LoVo (cell line): ENCODE measurements at places on chromosomes 12 and 14.

- no peak for DNase-seq
Measured at GRCh38 chr14:101588286-101588975, 27.1 kb downstream of the DIO3 start.

DNA sequence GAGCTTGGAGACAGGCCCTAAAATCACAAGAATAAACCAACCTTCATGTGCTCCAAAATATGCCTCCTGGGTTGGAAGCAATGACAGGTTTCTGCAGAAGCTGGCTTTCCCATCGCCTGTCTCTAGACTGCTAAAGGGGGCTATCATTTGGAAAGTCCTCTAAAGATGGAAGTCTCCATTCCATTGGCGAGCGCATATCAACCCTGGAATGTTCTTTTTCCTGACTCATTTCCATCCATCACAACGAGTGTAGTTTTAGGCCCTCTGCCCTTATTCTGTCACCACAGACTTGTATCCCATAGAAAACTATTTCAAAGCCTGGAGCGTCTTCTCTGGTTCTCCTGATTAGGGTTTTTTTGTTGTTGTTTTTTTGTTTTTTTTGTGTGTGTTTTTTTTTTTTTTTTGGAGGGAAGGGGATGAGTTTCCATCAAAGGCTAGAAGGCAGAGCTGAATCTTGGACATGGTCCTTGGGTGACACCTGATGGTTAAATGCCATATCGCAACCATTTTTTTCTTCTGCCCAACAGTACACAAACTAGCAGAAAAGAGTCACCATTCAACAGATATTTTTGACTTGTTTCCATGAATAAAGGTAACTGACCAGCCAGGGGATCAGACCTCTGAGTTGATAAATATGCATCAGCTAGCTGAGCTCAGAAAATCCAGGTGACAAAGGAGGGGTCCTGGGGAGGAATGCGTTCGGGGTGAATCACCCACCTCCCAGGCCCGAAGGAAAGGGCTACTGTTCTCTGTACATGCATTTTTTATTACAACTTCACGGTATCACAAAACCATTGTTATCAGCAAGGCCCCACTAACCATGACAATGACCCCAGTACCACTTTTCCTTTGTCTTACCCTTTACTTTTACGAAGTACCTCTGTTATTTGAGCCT lies 40.5 kb downstream of the KCNA5 start:
- peak; percentile 61 for DNase-seq

GRCh38 chr12:26761775-26762174 lies 71.2 kb downstream of the ITPR2 start:
- no peak for DNase-seq

- no peak for DNase-seq
Measured at GRCh38 chr14:23099212-23099861, 4.0 kb downstream of the C14orf119 start.

DNA sequence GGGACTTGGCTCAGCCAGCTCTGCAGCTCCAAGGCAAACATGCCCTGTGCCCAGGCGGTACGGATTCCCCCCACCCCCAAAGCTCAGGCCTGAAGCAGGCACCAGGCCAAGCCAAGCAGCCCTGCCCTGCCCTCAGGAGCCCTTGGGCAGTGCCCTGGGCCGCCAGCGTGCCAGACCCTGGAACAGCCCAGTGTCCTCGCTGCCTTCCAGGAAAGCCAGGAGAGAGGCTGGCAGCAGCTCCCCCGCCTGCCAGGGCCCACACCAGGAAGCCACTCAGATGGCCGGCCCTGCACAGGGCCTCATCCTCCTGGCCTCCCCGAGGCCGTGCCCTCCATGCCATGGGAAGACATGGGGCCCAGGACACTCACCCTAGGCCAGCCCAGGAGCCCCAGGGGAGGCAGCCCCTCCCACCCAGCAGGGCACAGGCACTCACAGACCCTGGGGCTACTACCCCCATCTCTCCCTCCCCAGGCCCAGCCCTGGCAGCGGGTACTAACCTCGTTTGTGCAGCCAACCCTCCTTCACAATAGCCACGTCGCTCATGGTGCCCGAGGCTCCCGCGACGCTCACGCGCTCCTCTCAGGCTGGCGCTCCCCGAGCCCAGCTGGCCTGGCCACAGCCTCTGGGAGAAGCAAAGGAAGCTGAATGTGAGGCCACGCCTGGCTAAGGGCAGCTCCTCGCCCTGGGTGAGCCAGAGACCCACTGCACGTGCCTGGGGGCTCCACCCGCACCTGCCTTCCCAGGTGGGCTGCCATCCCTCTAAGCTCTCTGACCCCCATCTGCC lies 3.3 kb downstream of the AKT1 start:
- no peak for DNase-seq

- no peak for DNase-seq
Measured at GRCh38 chr12:87783467-87783866, 245.7 kb downstream of the C12orf50 start.

DNA sequence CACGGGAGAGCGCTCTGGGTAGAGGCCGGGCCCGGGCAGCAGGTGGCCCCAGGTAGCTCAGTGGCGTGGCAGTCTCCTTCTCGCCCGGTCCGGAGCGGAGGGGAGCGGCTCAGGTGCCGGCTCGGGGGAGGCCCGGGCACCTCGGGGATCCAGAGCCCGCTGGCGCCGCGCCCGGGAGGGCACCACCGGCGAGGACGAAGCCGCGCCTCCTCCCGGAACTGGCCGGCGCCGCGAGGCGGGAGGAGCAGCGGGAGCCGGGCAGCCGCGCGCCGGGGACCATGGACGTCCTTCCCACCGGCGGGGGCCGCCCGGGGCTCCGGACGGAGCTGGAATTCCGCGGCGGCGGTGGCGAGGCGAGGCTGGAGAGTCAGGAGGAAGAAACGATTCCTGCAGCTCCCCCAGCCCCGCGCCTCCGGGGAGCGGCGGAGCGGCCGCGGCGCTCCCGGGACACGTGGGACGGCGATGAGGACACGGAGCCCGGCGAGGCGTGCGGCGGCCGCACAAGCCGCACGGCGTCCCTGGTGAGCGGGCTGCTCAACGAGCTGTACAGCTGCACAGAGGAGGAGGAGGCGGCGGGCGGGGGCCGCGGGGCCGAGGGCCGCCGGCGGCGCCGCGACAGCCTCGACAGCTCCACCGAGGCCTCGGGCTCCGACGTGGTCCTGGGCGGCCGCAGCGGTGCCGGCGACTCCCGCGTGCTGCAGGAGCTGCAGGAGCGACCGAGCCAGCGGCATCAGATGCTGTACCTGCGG lies 21.5 kb upstream of the GNS start:
- DNase-seq = peak; percentile 81

DNA sequence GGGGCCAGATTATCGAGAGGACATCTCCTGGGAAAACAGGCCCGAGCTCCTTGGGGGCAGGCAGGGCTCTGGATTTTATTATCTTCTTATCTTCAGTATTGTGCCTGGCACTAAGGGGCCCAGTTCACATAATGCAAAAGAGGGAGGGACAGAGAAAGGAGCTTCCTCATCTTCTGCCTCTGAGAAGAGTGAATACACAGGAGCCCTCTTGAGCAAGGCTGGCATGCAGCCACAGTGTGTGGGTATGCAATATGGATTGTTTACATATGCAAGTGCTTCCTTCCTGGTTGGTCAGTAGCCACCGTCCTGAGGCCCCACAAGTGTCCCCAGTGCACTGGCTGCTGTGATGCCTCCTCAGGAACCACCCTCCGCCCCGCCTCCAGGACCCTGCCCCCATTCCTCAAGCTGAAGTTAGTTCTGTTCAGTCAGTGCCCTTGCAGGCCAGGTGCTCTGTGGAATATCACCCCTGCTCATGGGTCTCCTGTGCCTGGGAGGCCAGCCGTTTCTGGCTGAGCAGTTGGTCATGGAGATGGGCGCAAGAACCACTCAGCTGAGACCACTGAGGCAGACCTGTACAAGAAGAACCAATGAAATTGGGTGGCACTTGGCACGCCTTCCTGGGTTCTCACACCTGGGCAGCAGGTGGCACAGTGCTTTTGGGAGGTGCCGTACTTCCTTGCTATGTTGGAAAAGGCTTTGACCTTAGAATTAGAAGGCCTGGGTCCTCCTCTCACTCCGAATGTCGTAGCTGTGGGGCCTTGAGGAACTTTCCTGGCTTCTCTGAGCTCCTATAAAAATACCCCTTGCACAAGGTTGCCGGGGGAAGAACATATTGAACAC lies 35.1 kb upstream of the ACTN1 start:
- peak; percentile 81 for DNase-seq

DNA sequence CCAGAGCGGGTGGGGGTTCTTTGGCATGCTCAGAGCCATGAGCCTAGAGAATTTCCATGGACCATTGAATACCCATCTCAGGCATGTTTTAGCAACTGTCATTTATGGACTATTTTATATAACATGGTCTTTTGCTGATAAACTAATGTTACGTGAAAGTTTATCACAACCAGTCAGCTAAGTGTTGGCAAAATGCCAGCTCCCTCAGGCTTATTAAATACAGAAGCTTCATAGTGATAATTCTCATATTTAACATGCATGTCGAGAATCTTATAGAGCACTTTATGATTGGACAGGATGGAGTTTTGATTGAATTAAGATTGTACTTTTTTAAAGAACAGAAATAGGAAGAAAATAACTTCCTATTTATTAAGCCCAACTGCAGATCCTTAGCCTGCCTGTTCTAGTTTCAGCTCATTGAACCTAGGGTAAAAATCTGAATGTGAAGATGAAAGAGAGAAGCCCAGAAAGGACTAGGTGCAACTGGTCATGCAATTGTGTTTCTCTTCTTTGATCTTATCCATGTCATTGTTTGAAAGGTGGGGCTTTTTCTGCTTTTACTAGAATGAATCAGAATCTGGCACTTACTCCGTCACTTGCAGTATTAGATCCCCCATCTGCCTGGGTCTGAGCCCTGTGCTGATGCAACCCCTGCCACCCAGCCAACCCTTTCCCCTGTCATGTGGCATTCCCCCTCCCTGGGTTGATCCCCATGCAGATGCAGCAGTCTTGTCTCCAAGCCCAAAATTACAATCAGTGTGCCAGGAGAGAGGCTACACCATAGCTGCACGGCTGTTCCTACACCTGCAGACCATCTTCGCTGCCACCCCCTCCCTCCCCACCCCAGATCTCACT lies 134.6 kb upstream of the EVL start:
- DNase-seq = peak; percentile 15

DNA sequence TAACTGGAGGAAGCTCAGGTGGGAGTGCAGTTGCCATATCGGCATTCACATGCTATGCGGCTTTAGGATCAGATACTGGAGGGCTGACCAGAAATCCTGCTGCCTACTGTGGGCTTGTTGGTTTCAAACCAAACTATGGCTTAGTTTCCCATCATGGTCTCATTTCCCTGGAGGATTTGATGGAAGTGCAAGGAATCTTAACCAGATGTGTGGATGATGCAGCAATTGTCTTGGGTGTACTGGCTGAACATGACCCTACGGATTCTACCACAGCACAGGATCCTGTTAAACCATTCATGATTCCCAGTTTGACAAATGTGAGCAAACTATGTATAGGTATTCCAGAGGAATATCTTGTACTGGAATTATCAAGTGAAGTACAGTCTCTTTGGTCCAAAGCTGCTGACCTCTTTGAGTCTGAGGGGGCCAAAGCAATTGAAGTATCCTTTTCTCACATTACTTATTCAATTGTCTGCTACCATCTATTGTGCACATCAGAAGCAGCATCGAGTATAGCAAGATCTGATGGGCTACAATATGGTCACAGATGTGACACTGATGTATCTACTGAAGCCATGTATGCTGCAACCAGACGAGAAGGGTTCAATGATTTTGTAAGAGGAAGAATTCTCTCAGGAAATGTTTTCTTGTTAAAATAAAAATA lies 42.9 kb downstream of the RALGAPA1 start:
- no peak for DNase-seq

DNA sequence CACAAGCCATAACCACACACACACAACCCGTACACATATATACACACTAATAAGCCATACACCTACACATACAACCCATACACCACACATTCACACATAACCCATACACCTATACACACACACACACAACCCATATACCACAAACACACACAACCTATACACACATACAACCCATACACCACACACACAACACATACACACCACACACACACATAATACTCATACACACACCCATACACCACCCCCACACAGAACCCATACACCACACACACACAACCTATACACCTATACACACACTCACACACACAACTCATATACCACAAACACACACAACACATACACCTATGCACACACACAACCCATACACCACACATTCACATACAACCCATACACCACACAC lies 44.1 kb downstream of the TMEM121 start:
- no peak for DNase-seq

- peak; percentile 87 for DNase-seq
Measured at GRCh38 chr12:49945394-49946080, 5.0 kb upstream of the AQP2 start.

GRCh38 chr14:65941091-65941490 lies 528.6 kb downstream of the FUT8 start:
- no peak for DNase-seq

GRCh38 chr12:97456571-97457188 lies 5.9 kb upstream of the RMST start:
- DNase-seq = no peak

GRCh38 chr14:68598621-68599447 lies 194.0 kb downstream of the ZFP36L1 start:
- peak; percentile 93 for DNase-seq

DNA sequence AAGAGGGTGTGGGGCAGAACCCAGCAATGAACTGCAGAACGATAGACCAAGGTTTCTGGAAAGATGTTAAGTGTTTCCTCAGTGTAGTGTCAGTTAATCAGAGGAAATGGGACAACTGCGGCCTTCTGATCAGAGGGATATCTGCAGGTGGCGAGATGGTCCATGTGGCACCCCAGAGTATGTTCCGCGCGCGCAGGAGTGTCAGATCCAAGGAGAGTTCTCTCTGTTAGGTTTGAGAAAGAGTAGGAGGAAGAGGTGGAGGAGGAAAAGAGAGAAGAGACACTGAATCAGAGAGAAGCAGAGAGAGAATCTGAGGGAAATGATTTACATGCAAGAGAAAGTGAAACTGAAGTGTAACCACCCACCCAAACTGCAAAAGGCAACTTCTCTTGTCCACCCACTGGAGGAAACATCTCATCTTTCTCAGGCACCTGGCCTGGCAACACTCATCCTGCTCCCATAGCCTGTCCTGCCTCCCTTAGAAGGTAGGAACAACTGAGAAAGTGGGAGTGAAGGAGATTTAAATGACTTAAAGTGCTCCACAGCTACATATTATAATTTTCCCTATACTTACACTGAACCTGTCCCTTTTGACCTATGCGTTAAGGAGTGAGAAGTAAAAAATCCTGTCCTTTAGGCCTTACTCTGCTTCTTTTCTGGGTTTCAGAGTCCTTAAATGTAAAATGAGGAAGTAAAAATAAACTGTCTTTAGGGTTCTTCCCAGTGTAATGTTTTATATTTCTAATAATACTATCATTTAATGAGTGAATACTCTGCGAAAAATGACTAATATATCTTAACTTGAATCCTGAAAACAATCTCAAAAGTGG lies 6.8 kb upstream of the TESPA1 start:
- no peak for DNase-seq

GRCh38 chr12:72547573-72547972 lies 275.4 kb downstream of the TRHDE start:
- no peak for DNase-seq

DNA sequence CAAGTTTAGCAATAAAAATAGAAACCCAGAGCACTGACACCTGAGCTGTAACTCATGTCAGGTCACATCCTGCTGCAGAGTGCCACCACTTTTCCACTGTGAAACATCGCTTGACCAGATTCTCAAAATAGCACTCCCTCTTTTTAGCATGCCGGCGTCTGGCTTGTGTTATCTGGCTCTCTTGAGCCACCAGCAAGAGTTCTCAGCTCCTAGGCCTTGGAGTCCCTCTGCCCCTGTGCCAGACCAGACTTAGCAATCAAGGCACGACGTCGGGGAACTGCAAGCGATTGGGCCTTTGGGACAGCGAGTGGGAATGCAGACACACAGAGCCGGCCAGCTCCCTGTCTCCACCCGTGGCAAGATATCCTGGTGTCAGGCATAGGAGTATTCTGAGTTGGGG lies 52.5 kb downstream of the SPIC start:
- no peak for DNase-seq

- DNase-seq = peak; percentile 31
Measured at GRCh38 chr12:1115484-1116231, 124.6 kb downstream of the ERC1 start.
